ENCODE measurements at places on chromosomes 5 and 9. TPM values are rescaled to one million over a fixed set of nuclear protein-coding genes. Genes with fewer than 3 reads are reported as not detected.

DNA sequence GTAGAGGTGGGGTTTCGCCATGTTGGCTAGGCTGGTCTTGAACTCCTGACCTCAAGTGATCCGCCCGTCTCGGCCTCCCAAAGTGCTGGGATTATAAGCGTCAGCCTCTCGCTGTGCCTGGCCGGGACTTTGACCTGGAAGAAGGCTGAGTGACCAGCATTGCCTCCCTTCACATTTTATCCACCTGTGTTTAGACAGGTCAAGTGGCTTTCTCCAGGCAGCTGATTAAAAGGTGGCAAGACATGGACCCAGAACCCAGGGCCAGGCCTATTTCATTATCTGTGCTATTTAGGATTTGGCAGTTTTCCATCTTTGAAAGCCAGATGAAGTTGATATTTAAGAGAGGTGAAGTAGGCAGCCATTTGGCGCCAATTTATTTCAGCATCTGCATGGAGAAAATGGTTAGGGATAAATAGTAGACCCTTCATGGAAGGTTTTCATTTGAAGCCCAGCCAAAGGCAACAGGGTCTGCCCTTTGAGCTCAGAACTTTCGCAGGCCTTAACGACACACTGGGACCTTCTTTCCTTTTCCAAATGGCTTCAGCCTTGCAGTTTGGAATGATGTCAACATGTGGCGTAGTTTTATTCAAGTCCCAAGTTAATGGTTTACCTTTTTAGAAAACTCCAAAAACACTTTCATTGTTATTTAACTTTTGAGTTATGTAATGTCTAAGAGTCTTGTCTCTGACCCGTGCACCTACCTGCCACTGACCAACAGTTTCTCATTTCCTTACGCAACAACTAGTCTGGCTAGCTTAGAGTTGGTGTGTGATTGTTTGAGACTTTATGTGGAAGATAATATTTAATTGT is 8.4 kb downstream of the DAPK1 start:
- DNase-seq, result no peak

The PCDHB16 gene
- total RNA-seq, result 2.6 TPM

The CATSPER3 gene
- 0.31 TPM for total RNA-seq

GRCh38 chr5:35003018-35003957 is 44.5 kb downstream of the AGXT2 start:
- peak; percentile 55 for DNase-seq

The SPINK6 gene
- not detected for total RNA-seq

- no peak for DNase-seq
Measured at GRCh38 chr5:172448999-172449398, 5.3 kb downstream of the SH3PXD2B start.

The GNAQ gene
- 20.9 TPM for total RNA-seq

- no peak for DNase-seq
Measured at GRCh38 chr5:175253597-175253996, 190.4 kb downstream of the DRD1 start.

The SH3RF2 gene
- total RNA-seq, result 56.2 TPM

- DNase-seq, result no peak
Measured at GRCh38 chr5:125486634-125487033, 740.2 kb upstream of the ZNF608 start.

DNA sequence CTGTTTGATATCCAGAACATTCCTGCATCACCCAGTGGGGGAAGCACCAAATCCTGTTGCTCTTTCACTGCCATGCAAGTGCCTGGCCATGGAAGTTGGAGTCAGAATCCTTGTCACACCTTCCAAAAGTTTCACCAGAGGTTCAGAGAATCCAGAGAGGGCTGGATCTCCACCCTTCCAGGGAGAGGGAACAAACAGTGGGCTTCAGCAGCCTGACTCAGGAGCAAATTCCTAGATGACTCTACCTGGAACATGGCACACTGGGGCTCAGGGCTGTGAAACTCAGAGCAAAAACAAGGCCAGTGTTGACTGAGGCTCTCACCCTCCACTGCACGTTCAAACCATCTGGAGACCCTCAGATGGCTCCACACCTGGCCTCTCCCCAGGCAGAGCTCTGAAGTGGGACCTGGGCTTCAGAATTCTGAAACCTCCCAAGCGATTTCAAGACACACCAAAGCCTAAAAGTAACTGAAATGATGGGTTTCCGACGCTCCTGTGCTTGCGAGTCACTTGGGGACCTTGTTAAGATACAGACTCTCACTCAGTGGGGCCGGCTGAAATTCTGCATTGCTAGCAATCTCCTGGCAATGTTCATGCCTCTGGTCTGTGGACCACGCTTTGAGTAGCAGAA is 205.9 kb downstream of the AUH start:
- DNase-seq, result no peak

GRCh38 chr9:106634183-106634582 is 228.8 kb upstream of the ZNF462 start:
- DNase-seq, result no peak

The PTGDS gene
- total RNA-seq, result 3,329 TPM

The LHX6 gene
- 6.1 TPM for total RNA-seq

- DNase-seq, result peak; percentile 81
Measured at GRCh38 chr9:128192601-128193371, 1.4 kb upstream of the CIZ1 start.

DNA sequence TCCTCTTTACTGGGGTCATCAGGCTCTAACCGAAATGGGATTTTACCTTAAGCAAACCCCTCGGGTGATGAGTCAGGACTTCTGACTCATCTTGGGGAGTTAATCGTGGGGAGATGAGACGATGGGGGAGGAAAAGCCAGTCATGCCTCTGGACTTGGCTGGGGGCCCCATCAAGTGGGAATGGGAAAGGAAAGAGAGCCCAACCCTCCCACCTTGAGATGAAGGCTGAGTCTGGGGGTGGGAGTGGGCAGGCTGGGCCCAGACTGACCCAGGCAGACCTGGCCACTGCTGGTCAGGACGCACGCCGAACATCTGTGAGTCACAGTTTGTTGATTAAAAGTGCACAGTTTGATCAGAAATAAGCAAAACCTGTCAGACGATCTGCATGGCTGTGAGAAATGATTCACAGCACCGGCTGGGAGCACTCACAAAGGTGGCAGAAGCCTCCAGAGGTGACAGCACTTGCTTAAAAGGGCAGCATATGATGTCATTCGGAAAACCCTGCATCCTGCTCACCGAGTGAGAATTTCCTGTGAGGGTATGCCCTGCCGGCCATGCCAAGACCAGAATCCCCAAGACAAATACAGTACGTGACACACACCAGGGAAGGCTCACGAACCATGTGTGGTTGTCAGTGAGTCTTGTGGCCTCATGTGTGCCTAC is 50.0 kb upstream of the SLC25A51 start:
- DNase-seq, result peak; percentile 65

DNA sequence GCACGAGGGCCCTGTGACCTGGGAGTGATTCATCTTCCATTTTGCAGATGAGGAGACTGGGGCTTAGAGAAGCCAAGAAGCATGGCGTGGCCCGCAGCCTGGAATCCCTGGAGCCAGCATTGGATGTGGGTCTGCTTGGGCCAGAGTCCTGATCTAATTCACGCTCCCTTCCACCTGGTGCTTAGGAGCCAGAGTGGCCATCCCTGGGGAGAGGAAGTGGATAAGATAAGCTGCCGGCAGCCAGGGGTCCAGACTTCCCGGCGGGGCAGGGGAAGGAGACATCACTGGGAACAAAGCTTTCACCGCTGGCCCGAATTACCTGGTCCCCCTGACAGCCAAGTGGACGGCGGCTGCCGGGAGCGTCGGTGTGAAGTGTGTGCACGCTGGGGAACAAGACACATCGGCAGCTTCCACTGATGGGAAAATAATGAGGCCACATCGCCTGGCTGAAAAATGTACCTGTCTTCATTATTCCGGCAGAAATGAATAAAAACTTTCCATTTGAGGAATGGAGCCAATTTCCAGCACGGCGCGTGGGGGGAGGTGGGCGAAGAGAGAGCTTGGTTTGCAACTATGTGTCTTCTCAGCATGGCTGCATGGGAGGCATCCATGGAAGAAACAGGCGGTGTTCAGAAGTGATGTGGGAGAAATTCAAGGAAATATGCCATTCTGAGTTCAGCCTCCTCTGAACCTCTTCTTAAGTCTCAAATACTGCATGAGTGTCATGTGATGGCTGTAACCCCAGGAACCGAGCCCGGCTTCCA is 78.5 kb downstream of the OLFM1 start:
- DNase-seq, result no peak

GRCh38 chr5:76544268-76544926 is 78.8 kb downstream of the F2RL2 start:
- no peak for DNase-seq

GRCh38 chr5:55850839-55851674 is at the start of gene IL31RA:
TSS of gene IL31RA (plus strand) at chr5:55851357. CDS start at chr5:55851571, 214 bp downstream.
- no peak for DNase-seq

DNA sequence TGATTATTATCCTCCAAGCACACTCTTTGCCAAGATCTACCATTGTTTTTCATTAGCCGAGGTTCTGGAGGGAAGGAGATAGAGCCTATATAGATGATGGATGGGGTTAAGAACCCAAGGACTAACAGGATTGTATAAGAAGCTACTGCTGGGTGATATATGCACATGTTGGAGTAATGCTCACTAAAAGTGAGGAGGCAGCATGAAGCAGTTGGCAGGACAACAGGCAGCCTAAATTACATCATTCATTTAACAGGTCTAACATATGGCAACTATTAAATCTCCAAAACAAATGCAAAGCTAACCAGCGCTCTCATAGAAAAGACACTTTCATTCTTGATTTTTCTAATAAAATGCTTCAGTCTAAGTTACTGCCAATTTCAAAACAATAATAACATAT is 293.2 kb downstream of the EPB41L4A start:
- DNase-seq, result no peak

- no peak for DNase-seq
Measured at GRCh38 chr5:93221-93980, 1.4 kb downstream of the PLEKHG4B start.

- DNase-seq, result no peak
Measured at GRCh38 chr5:4180703-4181102, 585.1 kb downstream of the IRX1 start.

The TMEFF1 gene
- 0.35 TPM for total RNA-seq

DNA sequence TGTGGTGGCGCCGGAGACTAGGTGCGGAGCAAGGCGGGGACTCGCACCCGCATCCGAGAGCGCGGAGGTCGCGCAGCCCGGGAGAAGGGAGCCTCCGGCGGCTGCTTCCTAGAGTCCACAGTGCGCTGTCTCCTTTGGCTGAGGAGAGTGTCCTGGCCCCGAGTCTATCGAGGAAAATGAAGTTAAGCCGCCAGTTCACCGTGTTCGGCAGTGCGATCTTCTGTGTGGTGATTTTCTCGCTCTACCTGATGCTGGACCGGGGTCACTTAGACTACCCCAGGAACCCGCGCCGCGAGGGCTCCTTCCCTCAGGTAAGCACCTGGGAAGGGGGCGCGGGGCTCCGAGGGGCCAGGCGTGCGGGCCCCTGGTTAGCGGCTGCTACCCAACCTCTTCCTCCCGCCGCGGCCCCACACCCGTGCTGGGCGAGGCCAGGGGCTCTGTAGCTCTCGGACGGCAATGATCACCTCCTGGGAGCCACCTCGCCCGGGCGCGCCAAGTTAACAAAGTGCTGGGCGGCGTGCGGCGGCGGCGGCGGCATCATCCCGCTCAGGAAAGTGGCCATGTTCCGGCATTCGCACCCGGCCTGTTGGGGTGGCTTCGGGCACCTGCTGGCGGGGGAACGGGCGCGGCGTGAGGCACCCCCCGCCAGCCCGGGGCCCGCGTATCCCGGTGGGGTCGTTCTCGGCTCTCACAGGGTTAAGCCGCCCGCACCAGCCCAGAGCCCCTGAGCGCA is 681 bp downstream of the MAN2A1 start:
- peak; percentile 43 for DNase-seq

The LRRC8A gene
- 23.7 TPM for total RNA-seq

DNA sequence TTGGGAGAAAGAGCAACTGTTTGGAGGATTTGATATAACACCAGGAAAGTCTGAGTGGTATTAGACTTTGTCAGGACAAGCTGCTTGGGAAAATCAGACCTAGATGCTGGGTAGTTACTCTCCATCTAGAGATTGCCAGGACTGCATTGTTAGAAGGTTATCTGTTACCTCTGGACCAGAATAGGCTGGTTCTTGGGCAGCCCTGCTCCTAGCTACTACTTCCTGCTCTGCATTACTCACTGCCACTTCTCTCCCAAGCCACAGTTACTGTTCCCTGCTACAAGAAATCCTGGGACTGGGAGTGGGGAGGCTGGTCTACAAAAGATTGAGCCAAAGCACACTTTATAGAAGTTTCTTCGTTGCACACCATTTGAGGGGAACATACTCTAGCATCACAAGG is 95.5 kb upstream of the KCNN2 start:
- no peak for DNase-seq

The PANK3 gene
- total RNA-seq, result 29.9 TPM

The SOX30 gene
- total RNA-seq, result 0.44 TPM

The PCDHB13 gene
- 3.5 TPM for total RNA-seq

DNA sequence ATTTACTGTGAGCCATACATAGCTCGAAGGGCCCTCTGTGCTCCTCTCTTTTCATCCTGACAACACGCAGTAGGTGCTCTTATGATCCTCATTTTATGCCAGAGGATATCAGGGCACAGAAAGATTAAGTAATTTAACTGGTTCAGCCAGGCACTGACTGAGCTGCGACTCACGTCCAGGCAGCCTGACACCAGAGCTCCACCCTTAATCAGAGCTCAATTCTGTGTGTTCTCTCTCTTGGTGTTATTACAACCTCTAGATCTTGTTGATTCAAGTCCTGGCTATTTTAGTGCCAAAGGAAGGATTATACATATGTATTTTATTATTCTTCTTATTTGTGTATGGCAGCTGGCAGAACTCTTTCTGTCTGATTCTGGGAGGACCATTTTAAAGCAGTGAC is 59.7 kb downstream of the OSMR start:
- no peak for DNase-seq

GRCh38 chr5:164370841-164371240 is 865.4 kb downstream of the MAT2B start:
- no peak for DNase-seq

The ZDHHC21 gene
- total RNA-seq, result 8.9 TPM

The GLRA1 gene
- not detected for total RNA-seq

GRCh38 chr5:158634714-158635113 is 465.0 kb downstream of the EBF1 start:
- no peak for DNase-seq

The ACOT12 gene
- total RNA-seq, result not detected

DNA sequence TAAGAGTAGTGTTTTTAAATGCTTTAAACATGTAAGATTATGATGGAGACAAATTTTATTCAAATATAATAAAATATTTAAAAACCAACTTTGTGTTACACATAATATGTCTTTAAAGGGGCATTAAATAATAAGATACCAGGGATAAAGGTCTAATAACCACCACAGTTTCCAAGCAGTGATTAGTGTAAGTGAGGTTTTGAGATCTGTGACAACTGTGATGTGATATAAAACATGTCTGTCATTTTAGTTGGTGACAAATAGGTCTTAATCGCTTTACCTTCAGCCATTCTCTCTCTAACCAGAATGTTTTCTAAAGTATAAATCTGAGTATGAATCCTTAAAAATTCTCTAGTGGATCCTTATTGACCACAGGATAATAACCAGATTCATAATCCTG is 28.1 kb downstream of the PPIP5K2 start:
- no peak for DNase-seq

The GABRP gene
- total RNA-seq, result not detected

The SLC6A18 gene
- not detected for total RNA-seq

All from left cardiac atrium (tissue), 4 donors.